ACHN (cell line): ENCODE measurements at places on chromosomes 12 and 14.

DNA sequence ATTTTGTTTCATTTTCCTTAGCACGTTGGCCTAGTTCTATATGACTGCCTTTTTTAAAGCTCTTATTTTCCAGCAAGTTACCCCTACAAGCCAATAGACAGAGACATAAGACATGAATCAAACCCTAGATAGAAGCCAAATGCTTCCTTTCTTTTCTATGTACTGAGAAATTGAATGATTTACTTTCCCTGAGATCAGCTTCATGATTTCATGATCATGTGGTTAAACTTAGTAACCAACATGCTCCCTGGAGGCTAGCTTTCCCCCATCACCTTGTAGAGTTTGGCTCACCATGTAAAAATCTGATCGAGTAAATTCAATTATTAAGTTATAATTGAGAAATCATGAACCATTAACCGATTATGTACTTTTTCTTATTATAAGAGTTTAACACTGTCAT, 148.1 kb upstream of the LRIG3 start:
- DNase-seq: no peak

GRCh38 chr14:89678768-89679167, 261.7 kb upstream of the FOXN3 start:
- DNase-seq: no peak

- DNase-seq: no peak
Observed at GRCh38 chr12:112001576-112001975, 11.4 kb downstream of the TMEM116 start.

DNA sequence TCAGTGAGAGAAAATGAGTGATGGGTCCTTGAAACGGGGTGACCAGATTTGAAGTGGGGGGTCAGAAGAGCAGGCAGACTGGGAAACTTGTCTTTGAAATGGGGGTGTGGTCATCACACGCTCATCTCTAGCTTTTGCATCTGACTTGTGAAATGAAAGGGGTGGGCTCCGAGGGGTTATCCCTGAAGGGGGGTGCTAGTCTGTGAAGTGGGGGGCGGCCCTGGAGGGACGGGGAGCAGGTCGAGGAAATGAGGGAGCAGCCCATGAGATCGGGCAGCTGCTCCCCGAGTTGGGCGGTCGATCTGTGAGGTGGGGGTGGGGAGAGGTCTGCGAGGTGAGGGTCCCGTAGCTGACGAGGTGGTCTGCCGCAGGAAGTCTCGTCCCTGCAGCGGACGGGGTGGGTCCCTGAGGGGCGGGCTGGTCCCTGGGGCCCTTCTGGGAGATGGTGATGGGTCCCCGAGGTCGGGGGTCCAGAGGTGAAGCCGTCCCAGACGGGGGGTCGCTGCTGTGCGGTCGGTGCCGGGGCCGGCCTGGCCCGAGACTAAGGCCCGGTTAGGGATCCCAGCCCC, 542 bp downstream of the PXN start:
- no peak for DNase-seq

GRCh38 chr12:109767456-109767855, 53.8 kb downstream of the FAM222A start:
- no peak for DNase-seq
